ENCODE measurements at places on chromosomes 2 and 18. TPM values are rescaled to one million over a fixed set of nuclear protein-coding genes. Genes with fewer than 3 reads are reported as not detected.

The RNF25 gene
- 5.6 TPM for total RNA-seq

DNA sequence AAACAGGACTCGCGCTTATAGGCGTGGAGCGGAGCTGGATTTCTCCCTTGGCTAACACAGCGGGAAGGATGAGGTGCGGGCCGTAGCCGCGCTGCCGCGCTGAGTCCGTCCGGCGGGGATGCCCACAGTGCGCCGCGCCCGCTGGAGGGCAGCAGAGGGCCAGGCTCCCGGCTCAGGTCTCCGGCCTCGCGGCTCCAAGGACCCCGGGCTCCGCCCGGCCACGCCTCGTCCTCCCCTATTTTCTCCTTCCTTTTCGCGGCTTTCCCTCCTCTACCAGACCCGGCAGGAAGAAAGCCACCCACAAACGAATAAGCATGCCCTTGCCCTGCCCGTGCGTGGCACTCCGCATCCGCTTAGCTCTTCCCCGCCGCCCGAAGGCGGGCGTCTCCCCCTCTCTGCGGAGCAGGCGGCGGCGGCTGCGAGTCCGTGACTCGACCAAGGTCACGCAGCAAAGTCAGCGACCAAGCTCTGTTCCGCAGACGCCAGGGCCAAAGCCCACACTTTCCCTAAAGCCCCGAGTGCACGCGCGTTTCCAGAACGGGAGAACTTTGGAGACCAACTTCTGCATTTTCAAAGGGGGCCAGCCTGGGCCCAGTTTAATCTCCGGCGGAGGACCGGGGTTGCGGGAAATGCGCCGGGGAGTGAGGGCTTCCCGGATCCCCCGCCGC, 48.5 kb downstream of the KCNIP3 start:
- peak overlapping the region; percentile 86 for H3K27ac ChIP-seq
- DNase-seq = peak; percentile 84
- no peaks in the 10 kb centered on the region for H3K27me3 ChIP-seq

DNA sequence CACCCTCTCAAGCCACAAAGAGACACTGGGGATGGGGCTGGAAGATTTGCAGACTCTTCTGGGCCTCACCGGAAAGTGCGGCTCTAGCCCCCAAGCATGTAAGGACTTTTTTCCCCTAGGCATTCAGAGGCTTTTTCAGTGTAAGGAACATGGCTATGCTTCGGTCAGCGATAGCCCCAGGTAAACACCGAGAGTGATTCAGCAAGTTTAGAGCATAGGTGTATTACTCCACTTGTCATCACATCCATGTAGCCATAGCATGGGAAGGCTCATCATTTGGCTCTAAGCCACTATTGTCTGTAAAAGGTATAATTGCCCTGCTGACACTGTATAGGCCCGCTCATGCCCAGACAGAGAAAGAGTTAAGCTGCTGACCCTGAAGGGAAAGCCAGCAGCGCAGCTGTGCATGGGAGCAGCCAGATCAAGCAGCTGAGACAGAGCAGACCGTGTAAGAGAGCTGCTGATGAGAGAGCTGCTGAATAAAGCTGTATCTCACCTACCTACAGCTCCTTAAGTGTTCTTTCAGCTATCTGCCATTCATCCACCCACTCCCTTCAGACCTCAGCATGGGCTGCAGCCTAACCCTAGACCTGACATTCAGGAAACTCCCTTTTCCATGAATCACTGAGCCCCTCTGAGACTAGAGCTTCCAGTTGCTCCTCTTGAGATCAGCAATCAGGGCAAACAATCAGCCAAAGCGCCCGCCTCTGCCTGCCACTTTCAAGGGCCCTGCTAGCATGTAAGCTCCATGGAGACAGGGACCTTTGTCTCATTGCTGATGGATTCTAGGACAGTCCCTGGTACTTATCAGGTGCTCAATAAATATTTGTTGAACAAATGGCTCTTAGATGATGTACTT, 25.5 kb downstream of the LGALSL start:
- H3K27ac ChIP-seq = no peak overlapping the region
- H3K36me3 ChIP-seq = no peaks in the 10 kb centered on the region
- no peak overlapping the region for H3K4me3 ChIP-seq
- no peaks in the 10 kb centered on the region for H3K4me1 ChIP-seq

DNA sequence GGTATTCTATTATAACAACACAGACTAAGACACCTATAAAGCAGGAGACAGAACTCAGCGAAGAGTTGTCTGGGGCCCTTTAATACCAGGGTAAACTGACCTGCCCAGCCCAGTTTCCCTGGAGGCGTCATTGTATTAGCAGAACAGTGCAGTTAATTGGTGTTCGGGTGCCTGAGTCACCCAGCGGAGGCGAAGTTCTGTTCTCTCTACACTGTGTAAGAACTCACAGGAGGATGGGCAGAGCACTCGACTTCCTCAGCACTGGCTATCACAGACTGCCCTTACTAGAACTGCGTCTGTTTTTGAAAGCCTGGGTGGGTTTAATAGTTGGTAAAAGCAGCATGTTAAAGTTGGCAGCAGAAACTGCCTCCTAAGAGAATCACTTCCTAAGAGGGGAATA, 106.5 kb upstream of the ATP8B1 start:
- H3K4me1 ChIP-seq = no peaks in the 10 kb centered on the region
- no peaks in the 10 kb centered on the region for H3K36me3 ChIP-seq
- H3K4me3 ChIP-seq = no peak overlapping the region
- no peaks in the 10 kb centered on the region for H3K27me3 ChIP-seq

DNA sequence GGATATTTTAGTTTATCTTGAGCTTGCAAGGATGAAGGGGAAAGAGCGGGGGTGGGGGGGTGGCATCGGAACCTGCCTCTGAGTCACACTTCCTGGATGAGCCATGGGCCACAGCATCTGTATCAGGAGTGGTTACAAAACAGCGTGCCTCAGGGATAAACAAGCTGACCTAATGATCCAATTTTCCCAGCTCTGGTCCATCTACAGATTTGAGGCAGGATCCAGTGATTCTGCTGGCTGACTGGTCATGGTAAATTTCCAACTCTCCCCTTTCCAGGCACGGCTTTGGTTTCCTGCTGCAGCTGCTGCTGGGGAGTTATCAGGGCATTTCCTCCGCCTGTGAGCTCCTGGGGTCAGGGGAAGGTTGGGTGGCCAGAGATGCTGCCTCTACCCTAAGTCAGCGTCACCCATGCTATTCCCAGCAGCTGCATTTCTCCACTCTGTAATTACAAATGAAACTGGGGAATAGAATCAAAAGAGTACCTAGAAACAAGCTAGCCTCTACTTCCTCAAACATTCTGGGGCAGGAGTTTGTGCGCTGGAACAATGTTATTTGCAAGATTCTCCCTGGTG, 4.7 kb upstream of the HPCAL1 start:
- peak overlapping the region; percentile 73 for H3K27ac ChIP-seq
- H3K4me3 ChIP-seq = no peak overlapping the region
- DNase-seq = peak; percentile 56
- no peaks in the 10 kb centered on the region for H3K4me1 ChIP-seq

DNA sequence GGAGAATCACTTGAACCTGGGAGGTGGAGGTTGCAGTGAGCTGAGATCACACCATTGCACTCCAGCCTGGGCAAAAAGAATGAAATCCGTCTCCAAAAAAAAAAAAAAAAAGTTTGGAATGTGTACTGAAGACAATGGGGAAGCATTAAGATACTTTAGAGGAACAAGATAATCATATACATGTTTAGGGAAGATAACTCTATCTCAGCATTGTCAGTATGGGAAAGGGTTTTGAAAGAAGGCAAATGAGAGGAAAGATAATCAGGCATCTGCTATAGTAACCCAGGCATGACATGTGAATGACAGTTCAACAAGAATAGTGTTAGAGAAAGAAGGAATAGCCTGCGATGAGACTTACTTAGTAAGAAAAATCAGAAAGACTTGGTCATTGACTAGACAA, 112.0 kb downstream of the ATAD2B start:
- DNase-seq = no peak
- no peaks in the 10 kb centered on the region for H3K36me3 ChIP-seq
- no peak overlapping the region for H3K4me3 ChIP-seq
- no peaks in the 10 kb centered on the region for H3K4me1 ChIP-seq
- no peaks in the 10 kb centered on the region for H3K27me3 ChIP-seq

Measured in uterus (tissue), 4 donors.